Stimulated activated CD8-positive, alpha-beta memory T cell treated with anti-CD3 and anti-CD28 coated beads, Interleukin-4, amount 100 ng/mL, for 1 hour (primary cell): ENCODE measurements at places on chromosomes 11 and 22.

- DNase-seq, result no peak
These were observed 45.9 kb downstream of the ARHGAP32 start for GRCh38 chr11:129146191-129146590.

DNA sequence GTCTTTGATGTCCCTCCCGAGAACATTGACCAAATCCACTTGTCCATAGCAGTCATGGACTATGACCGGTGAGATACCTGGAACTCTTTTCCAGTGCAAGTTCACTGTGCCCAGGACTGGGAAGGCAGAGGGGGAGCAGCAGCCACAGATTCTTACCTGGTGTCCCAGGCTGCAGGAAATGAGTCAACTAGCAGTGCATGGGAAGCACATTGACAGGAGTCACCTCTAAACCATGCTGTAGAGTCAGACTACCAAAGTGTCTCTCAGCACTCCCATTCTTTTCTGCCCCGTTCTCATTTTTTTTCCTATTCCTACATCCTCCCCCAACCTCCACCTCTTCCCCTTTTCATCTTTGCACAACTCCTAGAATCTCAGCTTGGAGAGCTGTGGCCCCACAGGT, 67.2 kb upstream of the OLFML1 start:
- no peak for DNase-seq

DNA sequence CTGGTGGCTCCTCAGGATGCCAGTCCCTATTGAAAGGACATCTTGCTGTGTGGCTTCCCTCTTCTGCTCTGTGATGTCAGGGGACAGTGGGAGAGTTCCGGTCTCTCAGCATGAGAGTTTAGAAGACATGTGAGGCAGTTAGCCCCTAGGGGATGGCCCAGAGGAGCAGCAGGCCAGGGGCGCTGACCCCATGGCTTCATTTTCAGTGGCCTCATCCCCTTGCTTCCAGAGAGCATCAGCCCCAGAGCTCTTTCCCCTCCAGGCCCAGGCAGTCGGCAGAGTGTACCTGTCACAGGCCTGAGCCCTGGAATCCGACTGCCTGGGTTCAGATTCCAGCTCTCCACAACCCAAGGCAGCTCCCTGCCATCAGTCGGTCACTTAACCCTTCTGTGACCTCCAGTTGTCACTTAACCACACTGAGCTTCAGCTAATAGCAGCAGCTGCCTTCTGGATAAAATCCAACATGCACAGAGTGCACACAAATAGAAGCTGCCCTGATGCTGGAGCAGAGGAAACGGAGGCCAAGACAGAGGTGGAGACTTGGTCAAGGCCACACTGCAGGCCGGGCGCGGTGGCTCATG, 14.1 kb upstream of the LRRC10B start:
- DNase-seq, result no peak

DNA sequence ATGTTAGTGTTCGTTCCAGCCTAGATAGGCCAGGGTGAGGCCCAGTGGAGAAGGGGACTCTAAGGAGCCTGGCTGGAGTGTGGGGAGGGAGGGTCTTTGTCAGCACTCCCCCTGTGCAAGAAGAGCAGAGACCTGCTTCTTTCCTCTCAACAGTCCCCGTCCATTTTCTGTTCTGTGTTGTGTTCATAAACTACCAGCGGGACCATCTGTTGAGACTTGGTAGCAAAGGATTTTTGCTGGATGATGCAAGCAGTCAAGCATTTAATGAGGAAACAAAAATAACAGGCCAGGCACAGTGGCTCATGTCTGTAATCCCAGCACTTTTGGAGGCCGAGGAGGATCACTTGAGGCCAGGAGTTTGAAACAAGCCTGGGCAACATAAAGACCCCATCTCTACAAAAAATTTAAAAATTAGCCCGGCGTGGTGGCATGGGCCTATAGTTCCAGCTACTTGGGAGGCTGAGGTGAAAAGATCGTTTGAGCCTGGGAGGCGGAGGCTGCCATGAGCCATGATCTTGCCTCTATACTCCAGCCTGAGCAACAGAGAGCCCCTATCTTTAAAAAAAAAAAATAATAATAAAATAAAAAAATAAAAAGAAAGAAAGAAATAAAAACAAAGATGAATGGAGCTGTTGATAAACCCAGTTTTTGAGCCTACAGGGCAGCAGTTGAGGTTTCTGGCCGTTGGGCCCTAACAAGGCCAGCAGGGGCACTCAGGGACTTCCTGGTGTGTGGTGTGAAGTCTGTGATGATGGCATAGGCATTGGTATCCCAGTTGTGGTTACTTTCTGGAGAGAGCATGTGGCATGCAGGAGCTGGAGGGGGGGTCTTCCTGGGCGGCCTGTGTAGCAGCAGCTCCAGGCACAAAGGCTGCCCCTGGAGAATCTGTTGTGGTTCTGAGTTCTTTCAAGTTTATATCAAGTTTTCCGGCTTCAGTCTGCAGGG, 1.7 kb upstream of the TXNRD2 start:
- DNase-seq, result no peak

- no peak for DNase-seq
These were observed 15.8 kb downstream of the RAB36 start for GRCh38 chr22:23161029-23161428.

DNA sequence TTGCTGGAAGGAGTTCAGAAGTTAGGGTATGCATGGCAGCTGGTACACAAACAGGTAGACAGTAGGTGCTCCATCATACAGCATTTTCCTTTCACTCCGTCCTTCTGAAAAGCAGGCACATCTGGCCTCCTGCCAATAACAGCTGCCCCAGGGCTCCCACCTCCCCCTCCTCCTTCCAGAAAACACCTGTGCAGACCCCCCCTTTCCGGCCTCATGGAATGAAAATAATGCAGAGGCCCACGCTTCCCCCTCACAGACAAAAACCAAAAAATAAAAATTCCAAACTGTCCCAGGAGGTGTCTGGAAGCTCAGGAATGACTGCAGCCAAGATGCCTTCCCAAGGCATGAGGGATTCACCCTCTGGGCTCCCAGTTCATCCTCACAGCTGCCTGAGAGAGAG, 185.5 kb downstream of the MN1 start:
- DNase-seq, result no peak

DNA sequence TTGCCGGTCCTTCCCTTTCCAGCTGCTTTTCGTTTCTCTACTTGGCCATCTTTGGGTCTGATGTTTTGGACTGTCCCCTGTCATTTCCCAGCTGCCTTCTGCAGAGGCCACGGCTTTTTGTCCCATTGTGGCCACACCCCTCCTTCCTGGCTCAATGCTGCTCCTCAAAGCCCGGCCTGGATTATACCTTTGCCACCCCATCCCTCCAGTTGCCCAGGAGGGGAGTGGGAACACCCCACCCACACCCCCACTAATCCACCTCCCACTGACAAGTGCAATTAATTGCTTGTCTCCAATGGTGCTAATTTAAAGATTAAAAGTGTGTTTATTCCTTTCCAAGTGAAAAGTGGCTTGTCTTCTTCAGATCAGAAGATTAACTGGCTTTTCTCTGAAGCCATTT, 34.2 kb upstream of the CSNK2A3 start:
- DNase-seq, result no peak

DNA sequence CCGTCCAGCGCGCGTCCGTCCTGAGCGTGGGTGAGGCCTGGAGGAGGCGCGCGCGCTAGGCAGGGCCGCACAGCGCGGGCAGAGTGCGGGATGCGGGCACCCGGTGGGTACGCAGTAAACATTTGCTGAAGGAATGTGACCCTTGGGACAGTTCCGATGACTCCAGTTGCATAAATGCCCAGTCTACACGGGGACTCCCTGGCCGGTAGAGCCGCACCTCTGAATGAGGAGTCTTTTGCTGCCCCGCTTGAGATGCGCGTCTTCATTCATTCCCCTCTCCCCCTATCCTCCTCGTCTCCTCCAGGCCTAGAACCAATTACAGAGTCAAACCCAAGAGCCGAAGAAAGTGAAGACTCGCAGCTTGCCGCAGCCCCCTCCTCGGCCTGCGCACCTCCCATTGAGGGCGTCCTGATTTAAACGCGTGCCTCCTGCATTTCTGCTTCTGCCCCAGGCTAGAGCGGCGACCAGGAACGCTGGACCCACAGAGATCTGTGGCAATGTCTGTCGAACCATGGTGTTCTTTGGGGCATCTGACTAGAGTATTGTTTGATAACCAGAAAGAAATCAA, 729 bp upstream of the CHKB start:
- no peak for DNase-seq

DNA sequence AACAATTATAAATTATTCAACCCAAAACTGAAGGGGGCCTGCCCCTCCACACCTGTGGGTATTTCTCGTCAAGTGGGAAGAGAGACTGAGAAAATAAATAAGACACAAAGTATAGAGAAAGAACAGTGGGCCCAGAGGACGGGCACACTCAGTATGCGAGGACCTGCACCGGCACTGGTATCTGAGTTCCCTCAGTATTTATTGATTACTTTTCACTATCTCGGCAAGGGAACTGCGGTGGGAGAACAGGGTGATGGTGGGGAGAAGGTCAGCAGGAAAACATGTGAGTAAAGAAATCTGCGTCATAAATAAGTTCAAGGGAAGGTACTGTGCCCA, 3.2 kb downstream of the C11orf54 start:
- DNase-seq, result no peak

DNA sequence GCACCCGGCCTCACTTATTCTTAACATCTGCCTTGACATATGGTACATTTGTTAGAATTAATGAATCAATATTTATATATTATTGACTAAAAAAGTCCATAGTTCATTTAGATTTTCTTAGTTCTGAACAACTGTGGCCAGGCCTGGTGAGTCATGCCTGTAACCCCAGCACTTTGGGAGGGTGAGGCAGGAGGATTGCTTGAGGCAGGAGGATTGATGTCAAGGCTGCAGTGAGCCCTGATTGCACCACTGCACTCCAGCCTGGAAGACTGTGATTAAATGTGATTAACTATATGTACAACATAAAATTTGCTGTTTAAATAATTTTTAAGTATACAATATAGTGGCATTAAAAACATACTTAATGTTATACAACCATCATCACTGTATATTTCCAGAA, 5.6 kb downstream of the UVRAG start:
- DNase-seq, result no peak

- no peak for DNase-seq
These were observed 442.7 kb downstream of the MIAT start for GRCh38 chr22:27099946-27100722.

- no peak for DNase-seq
These were observed 807 bp downstream of the TRIM3 start for GRCh38 chr11:6472934-6473333.

DNA sequence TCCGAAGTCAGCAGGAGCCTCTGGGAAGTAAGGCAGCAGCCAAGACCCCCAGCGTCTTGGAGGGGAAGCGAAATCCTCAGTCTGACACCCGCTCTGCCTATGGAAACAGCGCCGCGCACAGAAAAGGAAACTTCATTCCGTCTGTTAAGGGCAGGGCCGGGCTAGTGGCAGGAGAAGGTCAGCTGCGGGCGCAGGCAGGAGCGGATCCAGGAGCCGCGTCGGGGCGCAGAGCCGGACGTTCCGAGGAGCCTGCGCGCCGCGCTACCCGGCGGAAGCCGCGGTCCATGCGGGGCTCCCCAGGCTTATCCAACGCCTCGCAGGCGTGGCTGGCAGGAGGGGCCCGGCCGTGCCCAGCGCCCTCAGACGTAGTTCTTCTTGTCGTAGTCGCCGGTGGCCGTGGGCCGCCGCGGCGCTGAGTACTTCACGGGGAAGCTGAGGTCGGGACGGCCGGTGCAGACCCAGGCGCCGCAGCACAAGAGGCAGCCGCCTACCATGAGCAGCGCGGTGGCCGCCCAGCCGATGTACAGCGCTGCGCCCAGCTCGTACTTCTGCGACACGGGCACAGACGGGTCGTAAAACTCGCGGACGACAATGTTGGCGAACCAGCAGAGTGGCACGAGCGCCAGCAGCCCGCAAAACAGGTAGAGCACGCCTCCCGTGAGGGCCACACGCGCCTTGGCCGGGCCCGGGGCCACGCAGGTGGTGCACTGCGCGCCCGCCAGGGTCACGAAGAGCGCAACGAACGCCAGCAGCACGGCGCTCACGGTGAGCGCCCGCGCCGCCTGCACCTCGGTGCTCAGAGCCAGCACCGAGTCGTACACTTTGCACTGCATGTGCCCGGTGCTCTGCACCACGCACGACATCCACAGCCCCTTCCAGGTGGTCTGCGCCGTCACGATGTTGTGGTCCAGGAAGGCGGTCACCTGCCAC, 705 bp downstream of the CLDN5 start:
- DNase-seq, result no peak

GRCh38 chr11:126358763-126359160, 3.3 kb downstream of the ST3GAL4 start:
- DNase-seq, result no peak

DNA sequence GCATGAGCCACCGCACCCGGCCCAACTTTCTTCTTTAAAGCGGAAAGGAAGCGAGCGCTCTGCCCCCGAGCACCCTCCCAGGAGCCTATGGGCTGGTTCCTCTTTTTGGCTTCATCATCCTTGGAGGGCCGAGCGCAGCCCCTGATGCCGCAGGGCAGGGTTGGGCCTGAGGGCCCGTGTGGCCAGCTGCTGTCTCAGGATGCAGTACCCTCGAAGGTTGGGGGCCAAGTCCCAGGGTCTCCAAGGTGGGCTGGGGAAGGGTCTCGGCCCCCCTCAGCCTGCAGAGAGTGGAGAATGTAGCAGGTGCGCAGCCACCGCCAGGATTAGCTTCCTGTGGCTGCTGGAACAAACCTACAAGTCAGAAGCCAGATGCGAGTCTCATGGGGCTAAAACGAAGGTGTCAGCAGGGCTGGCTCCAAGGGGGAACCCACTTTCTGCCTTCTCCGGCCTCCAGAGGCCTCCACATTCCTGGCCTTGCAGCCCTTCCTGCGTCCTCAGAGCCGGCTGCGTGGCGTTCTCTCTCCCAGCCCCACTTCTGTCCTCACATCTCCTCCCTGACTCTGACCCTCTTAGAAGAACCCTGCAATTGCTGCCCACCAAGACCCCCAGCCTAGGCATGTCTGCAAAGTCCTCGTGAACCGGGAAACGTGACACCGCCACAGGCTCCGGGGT, 2.9 kb downstream of the PANX2 start:
- DNase-seq, result no peak

- DNase-seq, result no peak
These were observed 132.9 kb downstream of the PKNOX2 start for GRCh38 chr11:125297346-125297915.

DNA sequence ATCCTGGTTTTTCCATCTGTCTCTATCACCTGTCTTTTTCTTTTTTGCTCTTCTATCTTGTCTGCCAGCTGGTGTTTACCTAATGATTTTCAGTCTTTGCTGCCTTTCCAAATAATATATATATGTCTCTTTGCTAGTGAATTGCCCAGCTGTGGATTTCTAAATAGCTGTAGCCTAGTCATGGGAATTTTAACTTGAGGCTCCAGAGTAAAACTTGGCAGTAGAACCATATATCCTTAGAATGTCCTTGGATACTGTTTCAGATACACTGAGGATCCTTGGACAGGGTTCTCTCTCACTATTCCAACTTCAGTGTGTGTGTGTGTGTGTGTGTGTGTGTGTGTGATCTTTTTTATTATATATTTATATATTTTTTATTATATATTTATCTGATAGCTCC, 2285.3 kb downstream of the LRRC4C start:
- DNase-seq, result no peak

DNA sequence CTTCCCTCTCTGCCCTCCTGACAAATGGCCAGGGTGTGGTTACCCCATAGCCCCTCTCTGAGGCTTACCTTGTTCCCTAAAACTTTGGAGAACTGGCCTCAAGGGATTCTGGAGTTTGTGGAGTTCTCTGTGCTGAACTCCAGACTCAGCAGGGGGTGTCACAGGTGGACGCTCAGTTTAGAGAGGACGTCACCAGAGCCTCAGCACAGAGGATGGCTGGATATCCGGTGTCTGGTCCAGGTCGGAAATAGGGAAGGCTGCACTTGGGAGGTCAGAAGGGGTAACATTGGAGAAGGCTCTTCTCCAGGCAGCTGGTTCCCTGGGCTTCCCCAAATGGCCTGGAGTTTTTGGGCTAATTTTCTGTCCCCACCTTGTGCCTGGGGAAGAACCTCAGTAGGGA, 64.2 kb downstream of the ADAMTS15 start:
- no peak for DNase-seq

GRCh38 chr11:57586711-57587245, 10.7 kb upstream of the SERPING1 start:
- no peak for DNase-seq
